Central memory CD4-positive, alpha-beta T cell (primary cell): ENCODE measurements at places on chromosomes 6 and 20.
A peak's percentile ranks its signal among the peaks of the same experiment; 100 is the strongest.

GRCh38 chr20:50012282-50013263 lies 29.8 kb downstream of the SNAI1 start:
- no peak for DNase-seq

GRCh38 chr20:59161721-59162120 lies 1.9 kb upstream of the ZNF831 start:
- DNase-seq = peak; percentile 73

DNA sequence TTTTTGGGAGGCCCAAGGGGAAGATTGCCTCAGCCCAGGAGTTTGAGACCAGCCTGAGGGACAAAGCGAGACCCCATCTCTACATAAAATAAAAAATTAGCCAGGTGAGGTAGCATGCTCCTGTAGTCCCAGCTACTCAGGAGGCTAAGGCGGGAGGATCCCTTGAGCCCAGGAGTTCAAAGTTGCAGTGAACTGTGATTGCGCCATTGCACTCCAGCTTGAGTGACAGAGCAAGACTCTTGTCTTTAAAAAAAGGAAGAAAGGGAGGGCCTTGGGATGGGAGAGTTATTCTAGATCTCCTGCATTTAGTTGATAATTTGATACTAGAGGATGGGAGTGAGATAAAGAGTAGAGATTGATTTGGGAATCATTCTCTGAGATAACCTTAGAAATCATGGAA lies 68.1 kb downstream of the ITCH start:
- no peak for DNase-seq

DNA sequence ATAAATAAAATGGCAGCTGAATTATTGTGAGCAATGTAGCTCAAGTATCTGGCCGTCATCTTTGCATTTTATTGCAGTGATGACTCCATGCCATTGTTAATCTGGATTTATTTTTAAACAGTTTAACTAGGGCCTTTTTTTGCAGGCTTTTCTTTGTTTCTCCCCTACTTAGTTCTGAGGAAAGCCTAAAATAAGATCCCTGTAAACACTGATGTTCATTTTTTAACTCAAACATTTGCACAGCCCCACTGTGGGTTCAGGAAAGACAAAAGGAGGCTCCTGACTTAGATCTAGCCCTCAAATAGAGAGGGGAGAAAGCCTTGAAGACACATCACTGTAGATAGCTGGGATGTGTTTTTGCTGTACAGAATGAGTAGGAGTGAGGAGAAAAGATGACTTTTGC lies 69.2 kb downstream of the PLEKHG1 start:
- DNase-seq = no peak

GRCh38 chr6:166438211-166438861 lies 55.6 kb upstream of the MPC1 start:
- DNase-seq = no peak

DNA sequence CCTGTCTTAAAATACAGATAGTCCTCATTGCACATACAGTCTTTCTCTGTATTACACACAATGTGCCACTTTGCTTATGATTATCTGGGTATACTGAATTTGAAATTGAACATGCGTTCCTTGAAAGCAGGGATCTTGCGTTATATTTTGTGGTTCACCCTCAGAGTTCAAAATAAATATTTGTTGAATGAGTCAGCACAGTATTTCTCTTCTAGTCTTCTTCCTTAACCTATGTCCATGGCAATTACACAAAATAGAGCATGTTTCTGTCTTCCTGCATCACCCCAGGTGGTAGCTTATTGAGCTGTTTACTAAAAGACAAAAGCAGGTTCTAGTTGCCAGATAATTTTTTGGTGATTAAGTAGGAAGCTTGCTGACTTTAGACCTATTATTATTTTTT lies 272.9 kb upstream of the FERMT1 start:
- no peak for DNase-seq
